ENCODE measurements at places on chromosomes 1 and 21.
A peak's percentile ranks its signal among the peaks of the same experiment; 100 is the strongest.

GRCh38 chr1:165753934-165754333 is 14.7 kb downstream of the TMCO1 start:
- no peak for DNase-seq

DNA sequence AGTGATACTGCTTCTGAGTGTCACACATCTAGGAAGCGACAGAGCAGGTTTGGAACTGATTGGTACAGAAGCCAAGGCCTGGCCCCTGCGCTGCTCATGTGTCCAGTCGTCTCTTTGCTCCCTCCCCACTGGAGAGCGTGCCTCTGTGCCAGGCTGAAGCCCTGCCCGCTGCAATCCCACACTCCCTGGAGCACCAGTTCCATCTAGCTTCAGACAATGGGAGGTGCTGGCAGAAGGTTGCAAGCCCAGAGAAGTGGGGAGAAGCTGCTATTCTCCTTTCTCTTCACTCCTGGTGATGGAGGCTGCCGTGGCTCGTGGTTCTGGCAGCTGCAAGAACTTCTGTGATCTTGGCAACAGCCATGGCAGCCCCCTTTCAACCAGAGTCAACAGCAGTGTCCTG is 250.9 kb downstream of the MATN1 start:
- no peak for DNase-seq

DNA sequence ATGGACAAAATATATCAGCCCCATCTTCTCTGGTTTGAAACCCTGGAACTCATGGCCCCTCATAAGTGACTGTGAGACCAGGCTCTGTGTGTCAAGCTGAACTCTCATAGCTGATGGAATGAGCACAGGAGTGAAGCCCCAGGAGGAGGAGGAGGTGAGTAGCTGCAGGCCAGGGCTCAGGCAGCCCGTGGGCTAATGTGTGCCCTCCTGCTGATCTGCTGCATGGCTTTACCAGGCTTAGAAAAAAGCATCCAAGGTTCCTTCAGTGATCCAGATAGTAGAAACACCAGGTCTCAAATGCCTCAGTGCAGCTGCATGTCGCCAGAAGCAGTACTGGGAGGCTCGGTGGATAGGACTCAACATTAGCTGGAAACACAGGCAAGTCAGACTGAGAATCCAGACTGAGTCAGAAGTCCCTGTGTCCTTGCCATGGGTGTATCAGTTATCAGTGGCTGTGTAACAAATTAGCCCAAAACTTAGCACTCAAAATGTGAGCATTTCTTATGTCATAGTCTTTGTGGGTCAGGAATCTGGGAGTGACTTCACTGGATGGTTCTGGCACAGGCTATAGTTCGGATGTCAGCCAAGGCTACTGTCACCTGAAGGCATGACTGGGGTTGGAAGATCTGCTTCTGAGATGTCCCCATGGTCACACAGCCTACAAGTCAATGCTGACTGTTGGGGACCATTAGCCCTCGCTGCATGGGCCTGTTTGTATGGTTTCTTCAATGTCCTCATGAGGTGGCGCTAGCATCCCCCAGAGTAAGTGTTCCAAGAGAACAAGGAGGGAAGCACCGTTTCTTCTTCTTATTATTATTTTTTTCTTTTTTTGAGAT is 255.4 kb upstream of the IRF2BP2 start:
- DNase-seq: no peak

DNA sequence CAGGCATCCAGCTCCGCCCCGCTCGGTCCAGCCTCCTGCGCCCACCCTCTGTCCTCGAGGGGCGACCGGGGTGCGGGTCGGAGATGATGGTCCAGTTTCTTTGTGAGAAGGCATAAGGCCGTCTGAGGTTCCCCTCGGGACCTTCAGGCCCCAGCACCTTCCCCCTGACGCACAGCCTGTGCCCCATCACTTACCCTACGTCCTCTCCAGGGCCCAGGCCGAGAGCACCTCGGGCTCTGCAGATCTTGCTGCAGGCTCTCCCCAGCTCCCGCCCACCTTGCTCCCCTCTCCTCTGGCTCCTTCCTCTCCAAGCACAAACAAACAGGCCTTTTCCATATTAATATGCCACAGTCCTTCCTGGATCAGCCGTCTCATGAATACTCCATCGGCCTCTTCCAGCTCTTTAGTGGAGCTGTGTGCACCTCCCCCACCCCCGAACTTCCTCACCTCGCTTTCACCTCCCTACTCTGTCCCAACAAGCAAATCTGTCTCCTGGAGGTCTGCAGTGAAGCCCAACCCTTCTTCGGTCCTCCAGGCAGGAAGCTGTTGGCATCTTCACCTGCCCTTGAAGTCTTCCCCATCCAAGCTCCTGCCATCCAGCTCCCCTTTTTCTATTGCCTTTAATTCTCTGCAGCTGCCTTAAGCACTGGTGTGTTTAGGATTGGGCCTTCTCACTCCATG is 448 bp upstream of the COL9A2 start:
- DNase-seq: peak; percentile 30

DNA sequence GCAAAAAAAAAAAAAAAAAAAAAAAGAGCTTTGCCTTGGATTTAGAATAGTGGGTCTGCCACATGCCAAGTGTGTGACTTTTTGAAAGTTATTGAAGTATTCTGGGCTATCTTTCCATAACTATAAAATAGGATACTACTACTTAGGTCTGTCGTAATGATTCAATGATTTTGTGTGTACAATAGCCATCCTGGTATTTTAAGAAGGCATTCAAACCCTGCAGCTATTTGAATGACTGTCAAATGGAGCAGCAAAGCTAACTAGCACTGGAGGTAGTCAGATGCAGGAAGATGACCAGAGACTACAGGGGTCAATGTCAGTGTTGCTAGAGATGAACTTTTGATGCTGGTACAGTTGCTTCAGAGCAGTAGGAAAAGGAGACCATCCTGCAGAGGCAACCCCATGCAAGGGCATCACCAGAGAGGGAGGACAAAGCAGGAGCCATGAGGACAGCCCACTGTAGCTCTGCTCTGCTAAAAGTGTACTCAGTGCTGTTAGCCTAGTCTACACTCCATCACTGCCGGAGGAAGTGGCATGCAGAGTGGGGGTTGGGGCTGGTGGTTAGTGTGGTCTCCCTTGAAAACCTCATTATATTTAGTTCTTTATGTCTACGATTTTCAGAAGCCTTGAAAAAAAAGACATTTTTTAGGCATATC is 29.0 kb downstream of the DUSP10 start:
- no peak for DNase-seq

GRCh38 chr1:203080456-203080855 is 5.4 kb downstream of the MYOG start:
- DNase-seq: no peak

DNA sequence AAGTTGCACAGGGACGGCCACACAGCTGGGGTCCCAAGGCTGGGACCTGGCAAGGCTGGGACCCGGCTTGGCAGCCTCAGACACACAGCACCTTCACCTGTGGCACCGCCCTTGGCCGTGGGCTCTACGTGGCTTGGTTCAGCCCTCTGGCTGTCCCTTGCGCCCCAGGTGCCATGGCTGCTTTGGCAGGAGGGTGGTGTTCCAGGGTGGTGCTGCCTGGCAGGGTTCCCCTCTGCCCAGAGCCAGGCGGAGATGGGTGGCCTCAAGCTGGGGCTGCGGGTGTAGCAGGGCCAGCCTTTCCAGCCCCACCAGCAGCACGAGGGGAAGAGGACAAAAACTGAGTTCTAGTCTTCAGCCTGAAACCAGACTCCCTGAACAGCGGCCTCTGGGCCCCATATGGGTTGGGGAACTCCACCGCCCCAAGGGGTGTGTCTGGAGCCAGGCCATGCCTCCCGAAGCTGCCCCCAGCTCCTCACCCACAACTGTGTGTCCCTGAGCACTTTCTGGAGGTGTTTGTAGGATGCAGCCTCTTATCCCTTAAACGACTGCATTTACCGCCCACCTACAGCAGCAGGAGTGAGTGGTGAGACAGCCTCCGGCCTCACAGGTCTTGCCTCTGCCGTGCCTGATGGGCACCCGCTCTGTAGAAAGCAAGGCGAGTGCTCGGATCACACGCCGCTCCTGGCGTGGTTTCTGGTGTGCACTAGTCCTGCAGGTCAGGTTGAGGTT is 92.3 kb downstream of the PDE9A start:
- no peak for DNase-seq

DNA sequence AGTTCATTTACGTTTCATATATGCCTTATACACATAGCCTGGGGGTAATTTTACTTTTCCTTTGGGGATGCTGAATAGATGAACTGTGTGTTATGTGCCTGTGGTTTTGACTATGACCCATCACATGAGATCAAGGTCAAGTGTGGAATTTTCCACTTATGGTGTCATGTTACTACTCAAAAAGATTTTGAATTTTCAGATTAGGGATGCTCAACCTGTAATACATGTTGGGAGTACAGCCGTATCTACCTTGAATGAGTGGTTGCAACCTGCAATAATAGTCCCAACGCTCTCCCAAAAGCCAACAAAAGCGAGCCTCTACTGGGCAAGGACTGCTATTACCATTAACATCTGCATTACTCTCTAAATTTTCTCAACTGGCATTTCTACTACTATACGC is 68.5 kb upstream of the SDC3 start:
- no peak for DNase-seq

- no peak for DNase-seq
Measured at GRCh38 chr1:232686346-232686745, 56.4 kb upstream of the SIPA1L2 start.

GRCh38 chr1:112057736-112058135 is 68.3 kb upstream of the KCND3 start:
- no peak for DNase-seq

DNA sequence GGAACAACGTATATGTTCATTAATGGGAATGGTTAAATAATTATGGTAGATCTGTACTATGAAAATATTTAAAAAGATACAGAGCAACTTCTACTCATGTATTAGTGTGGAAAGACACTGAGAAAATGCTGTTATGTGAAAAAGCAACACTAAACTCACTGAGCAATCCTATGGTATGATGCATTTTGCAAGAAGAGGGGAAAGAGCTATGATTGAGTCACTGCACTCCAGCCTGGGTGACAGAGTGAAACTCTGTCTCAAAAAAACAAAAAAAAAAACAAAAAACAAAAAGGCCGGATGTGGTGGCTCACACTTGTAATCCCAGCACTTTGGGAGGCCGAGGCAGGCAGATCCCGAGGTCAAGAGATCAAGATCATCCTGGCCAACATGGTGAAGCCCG is 44.4 kb downstream of the ATP5PO start:
- DNase-seq: no peak

GRCh38 chr21:26506956-26507355 is 66.1 kb downstream of the CYYR1 start:
- DNase-seq: no peak

Data from retina (tissue), 1 donor.